ENCODE measurements at places on chromosomes 11 and 22.

DNA sequence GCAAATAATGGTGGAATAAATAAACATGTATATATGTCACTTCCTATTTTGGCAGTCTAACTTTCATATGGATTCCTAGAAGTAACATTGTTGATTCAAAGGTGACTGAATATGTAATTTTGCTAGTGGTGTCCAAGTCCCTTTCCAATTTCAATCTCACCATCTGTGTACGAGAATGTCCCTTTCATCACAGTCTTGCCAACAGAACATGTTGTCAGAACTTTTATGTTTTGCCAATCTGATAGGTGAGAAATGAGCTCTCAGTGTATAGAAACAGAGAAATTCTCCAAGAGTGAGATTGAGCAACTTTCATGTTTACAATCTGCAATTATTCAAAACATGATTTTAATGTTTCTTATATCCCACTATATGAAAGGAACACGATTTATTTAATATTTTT is 167.5 kb downstream of the CNTN5 start:
- no peak for DNase-seq

- no peak for DNase-seq
Observed at GRCh38 chr11:131867457-131868257, 497.2 kb downstream of the NTM start.

GRCh38 chr11:11813288-11813962 is 28.3 kb upstream of the USP47 start:
- no peak for DNase-seq

GRCh38 chr22:47943729-47944700 is 1181.6 kb downstream of the TBC1D22A start:
- DNase-seq = no peak

- no peak for DNase-seq
Observed at GRCh38 chr11:25587496-25587895, 744.4 kb upstream of the ANO3 start.

GRCh38 chr11:97743205-97743742 is 1277.5 kb upstream of the CNTN5 start:
- DNase-seq = no peak

DNA sequence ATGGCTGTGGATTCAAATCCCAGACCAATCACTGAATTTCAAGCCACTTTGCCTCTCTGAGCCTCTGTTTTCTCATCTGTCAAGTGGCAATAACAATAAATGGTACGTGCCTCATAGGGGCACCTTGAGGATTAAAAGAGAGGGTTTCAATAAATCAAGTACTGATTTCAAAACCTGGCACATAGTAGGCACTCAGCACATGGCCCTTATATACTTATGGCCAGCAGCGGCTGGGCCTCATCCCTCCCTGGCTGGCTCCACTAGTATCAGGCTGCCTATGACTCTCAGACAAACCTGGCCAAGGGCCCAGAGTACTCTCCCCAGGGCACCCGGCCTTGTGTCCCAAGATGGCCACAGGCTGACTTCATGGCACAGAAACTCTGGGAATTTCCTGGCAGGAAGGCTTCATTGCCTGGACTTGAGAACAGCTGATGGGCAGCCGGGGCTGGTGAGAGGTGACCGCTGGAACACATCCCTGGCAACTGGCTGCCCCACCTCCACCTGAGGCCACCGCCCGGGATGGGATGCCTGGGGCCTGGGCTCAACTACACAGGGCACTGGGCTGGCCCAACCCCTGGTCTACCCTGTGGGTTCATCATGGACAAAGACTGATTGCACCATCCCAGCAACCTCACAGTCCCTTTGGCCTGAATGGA is 3.4 kb downstream of the FADS3 start:
- DNase-seq = no peak

- no peak for DNase-seq
Observed at GRCh38 chr11:8357505-8357888, 93.8 kb upstream of the LMO1 start.

DNA sequence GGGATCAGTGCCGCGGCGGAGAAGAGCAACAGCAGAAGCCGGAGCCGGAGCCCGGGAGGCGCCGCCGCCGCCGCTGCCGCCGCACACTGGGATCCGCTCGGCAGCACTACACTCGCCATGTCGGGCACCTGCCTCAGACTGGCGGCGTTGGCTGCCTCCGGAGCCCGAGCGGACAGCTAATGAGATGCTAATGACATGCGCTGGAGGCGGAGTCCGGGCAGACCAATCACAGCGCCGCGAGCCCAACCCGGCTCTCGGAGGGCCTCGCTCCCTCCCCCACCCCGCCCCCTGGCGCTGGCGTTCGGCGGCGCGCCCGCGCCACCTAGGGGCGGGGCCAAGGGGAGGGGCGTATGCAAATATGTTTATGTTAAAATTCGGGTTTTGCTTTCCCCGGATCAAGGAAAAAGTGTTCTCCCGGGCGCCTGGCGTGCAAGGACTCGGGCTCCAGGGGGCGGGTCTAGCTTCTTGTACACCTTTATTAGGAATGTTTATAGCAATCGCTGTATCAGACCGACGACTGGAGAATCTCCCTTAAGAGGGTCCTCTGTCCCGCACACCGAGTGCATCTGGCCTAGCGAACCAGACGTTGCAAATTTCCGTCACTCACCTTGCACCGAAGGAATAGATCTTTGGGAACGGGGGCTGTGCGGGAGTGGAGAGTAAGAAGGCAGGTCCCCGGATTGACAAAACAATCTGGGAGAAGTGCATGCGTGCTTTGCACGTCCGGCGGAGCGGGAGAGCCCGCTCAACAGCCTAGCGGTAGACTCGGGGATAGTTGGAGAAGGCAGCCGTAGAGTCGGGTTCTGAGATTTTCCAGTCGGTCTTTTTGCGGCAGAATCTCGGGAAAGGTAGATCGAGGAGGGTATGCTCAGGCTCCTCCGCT is at the start of gene CADM1:
Gene CADM1 (minus strand): TSS at position 140 of the 883 bp plus-strand sequence.
- DNase-seq = peak; percentile 30

GRCh38 chr22:50274311-50274710 is 4.1 kb upstream of the MAPK11 start:
- no peak for DNase-seq

- DNase-seq = no peak
Observed at GRCh38 chr11:45537614-45538013, 127.8 kb downstream of the CHST1 start.

DNA sequence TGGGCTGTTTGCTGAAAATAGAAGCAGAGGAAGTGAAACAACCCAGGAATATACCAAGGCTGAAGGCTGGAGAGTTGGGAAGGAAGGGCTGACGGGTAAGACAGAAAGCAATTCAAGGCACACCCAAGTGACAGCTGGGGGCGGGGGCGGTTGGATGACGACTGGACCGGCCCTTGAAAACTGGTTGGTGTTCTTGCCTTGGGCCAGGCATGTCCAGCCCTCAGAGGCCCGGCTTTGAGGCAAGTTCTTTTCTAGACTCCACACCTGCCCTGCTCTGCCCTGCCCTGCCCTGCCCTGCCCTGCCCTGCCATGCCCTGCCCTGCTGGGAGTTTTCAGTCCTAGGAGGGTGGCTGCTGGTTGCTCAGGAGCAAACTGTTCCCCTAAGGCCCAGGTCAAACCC is 34.2 kb upstream of the CACNG2 start:
- DNase-seq = no peak

GRCh38 chr11:86696451-86696850 is 24.0 kb upstream of the ME3 start:
- DNase-seq = no peak

DNA sequence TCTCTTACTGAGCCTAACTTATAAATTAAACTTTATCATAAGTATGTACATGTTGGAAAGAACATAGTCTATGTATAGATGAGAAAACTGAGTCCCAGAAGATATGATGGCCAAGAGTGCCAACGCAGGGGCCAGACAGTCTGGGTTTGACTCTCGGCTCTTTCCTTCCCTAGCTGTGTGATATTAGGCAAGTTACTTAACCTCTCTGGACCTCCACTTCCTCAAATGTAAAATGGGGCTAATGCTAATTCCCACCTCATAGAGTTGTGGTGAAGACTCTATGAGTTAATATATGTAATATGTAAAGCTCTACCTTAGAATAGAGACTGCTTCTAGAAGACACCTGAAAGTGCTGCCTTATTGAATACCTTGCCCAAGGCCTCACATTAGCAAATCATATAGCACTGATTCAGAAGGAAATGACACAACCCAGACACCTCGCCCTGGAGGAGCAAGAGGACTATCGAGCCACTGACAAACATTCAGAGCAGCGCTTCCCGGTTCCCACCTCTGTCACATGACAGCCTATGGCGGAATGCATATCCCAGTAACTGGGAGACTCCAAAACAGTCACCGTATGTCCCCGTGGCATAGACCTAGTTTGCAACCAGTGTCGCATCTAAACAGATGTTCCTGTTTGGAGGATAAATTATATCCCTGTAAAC is 11.3 kb upstream of the CCDC86 start:
- DNase-seq = no peak

DNA sequence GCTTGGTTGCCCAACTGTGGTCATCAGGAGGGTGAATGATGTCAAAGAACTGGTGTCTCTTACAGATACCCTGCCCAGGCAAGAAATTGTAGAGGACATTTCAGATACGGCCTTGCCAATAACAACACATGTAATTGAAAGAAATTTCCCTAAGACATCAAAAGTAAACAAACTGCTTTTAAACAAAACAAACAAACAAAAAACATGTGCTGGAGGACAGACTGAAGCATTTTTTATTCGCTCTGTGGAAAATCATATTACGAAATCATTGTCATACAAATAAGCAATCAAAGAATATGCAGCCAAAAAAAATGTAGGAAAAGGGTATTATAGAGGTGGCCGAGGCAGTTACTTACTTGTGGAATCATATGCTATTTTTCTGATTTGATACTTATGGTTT is 52.1 kb upstream of the MYEOV start:
- no peak for DNase-seq

DNA sequence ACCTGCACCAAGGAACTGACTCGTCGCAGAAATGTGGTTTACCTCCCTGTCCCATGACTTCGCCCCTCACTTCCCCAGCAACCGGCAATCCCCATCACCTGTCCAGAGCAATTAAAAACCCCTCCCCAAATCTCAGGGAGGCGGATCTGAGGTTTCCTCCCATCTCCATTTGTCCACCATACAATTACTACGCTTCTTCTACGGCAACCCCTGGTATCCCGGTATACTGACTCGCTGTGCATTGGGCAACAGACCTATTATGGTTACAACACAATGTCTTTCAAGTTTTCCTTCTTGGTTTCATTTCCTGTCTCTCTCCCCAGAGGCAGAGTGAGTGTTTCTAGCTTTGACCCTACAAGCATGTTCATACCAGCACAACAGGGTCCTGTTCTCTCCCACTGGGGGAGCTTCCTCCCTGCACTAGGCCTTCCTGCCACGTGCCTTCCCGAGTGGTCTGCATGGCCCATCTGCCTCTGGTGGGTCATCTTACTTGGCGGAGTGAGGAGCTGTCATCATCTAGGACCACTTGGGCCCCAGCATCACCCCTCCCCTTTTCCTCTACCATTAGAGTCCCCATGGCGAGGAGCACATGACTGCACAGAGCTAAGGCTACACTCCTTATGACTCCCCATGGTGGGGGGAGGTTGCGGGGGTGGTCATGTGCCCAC is 30.3 kb upstream of the NAP1L4 start:
- DNase-seq = no peak

GRCh38 chr22:43390872-43391271 is 20.9 kb upstream of the MPPED1 start:
- no peak for DNase-seq

DNA sequence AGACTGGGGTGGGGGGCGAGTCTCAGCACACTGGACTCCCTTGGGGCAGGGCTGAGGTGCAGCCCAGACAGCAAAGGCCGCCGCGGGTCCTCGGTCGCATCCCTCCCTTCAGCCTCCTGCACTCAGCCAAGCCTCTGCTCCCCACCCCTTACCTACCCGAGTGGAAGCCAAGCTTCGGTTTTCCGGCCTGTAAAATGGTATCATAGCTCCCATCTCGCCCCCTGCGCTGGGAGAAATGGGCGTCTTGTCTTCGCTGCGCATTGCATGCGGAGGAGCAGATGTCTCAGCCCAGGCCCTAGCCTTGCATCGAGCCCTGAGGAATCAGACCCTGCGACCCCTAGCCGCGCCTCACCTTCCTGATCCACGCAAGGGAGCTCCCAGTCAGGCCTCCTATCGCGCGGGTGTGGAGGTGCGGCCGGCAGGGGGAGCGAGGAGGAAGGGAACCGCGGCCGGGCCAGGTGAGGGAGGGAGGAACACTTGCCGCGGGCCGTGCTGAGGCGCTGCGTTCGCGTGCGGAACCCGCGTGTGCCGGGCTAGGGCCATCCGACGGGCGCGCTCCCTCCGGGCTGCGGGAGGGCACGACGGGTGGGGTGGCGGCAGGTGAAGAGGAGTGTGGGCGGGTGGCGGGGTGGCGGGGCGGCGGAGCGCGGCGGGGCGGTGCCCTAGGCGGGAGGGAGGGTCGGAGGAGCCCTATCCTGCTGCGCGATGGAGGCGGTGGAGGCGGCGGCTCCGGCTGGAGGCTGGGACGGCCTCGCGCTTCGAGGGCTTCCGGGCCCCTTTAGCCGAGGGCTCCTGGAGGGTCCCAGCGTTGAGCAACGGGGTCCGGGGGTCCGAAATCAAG is 4.1 kb upstream of the TBX1 start:
- peak; percentile 47 for DNase-seq

- no peak for DNase-seq
Observed at GRCh38 chr11:33234397-33235190, 22.6 kb upstream of the HIPK3 start.

DNA sequence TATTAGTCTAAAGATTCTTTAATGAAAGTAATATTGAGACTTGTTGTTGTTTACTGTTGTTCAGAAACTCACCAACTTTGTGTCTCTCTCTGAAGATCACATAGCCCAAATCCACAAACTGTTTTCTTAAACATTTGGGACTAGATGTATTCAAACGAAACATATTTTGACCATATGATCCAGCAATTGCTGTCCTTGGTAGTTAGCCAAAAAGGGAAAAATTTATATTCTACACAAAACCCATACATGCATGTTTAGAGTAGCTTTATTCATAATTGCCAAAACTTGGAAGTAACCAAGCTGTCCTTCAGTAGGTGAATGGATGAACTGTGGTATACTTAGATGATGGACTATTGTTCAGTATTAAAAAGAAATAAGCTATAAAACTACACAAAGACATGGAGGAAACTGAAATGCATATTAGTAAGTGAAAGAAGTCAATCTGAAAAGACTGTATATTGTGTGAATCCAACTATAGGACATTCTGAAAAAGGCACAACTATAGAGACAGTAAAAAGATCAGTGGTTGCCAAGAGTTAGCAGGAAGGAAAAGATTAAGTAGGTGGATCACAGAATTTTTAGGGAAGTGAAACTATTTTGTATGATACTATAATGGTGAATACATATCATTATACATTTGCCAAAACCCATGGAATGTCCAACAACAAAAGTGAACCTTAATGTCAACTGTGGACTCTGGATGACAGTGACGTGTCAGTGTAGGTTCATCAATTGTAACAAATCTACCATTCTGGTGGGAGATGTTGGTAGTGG is 442.9 kb downstream of the INSC start:
- no peak for DNase-seq

- DNase-seq = no peak
Observed at GRCh38 chr11:19122960-19123615, 6.1 kb downstream of the ZDHHC13 start.

DNA sequence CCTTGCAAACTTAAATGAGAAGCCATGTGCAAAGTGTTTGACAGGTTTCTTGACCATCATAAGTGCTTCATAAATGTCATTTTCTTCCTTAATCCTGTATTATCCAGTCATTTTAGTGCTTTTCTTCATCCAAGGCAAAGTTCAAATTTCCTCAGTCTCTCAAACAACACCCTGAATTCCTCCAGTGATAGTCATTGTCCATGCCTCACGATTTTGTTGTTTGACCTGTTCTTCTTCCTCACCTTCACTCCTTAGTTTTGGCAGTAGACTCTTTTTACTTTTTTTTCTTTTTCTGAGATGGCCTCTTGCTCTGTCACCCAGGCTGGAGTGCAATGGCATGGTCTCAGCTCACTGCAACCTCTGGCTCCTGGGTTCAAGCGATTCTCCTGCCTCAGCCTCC is 1257.3 kb downstream of the FAM181B start:
- DNase-seq = no peak

GRCh38 chr11:32840587-32840986 is 10.9 kb downstream of the PRRG4 start:
- no peak for DNase-seq
